ENCODE measurements at places on chromosomes 12 and 14. TPM values are rescaled to one million over a fixed set of nuclear protein-coding genes. Genes with fewer than 3 reads are reported as not detected.

DNA sequence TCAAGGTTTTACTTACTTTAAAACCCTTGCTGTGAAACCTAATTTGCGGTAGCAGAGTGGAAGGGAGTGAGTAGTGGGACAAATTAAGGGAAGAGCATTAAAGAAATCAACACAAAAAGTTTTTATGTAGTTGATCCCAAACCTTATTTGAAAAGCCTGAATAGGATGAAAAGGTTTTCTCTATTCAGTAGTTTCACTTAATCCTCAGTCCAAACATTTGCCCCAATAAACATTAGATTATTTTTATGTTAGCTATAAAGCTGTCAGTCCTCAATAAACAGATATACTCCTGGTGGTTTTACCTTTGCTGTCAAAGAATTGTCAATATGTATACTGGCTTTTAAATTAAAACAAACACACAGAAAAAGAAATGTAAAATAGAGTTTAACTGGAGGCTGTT is 136.0 kb downstream of the PAX9 start:
- no peak for ATAC-seq

GRCh38 chr14:70011098-70011497 is 131.9 kb downstream of the SMOC1 start:
- ATAC-seq = no peak

DNA sequence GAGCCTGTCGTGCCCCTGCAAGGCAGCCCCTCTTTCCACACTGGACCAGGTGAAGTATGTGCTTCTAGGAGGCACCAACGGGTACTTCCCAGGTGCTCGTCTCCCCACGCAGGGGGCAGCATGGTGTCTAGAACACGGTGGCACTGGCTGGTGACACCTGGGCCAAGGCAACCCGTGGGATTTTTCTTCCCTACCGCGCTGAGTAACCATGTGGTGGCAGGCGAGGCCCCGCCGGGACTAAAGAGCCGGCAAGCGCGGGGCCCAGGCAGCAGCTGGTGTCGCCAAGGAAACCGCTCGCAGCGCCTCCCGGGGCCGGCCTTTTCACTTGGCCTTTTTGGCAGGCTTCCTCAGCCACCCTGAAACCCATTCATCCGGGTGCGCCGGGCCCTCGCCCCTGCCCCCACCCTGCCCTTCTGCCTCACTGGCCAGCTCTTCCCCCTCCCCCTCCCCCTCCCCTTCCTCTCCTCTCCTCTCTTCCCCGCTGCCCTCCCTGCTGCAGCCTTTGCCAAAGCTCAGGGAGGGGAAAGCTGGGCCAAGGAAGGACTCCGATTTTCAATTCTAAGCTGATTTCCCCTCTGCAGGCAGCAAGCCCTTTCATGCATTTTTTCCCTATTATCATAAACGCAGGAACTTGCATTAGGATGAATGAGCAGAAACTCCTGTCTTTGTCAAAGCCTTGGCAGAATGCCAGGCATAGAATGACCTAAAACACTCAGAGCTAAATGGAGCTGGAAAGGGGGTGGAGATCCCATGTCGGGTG is 81.2 kb downstream of the IRF2BPL start:
- ATAC-seq = peak; percentile 84

GRCh38 chr14:79436335-79436734 is 775.0 kb downstream of the DIO2 start:
- ATAC-seq = no peak

DNA sequence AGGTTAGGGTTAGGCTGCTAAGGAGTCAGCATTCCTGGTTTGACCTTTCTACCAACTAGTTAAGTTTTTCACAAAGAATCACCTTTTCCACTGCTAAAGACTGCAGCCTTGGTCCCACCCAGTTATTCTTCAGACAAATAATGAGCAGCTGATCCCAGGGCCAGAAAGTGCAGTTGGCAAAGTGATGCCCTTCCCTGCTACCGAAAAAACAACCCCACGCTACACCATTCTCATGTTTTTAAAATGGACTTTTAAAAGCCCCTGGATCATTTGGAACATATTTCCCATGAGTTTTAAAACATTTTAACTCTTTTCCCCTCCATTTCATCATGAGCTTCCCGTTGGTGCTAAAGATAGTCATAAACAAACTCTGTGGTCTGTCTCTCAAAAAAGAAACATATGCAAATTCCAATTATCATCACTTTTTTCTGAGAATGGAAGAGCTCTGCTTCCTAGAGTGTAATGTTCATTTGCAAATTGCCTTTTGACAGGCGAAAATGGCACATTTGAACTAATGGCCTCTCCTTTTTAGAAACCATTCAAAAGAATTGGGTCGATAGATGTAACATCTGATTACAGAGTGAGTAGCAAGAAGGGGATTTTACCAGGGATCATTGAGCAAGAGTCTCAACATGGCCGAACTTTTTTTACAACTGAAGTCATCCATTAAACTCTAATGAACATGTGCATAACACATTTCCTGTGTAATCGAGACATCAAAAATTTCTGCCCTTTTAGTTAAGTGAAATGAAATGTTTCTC is 129.3 kb upstream of the RAP1B start:
- no peak for ATAC-seq

- no peak for ATAC-seq
Observed at GRCh38 chr12:116996093-116996492, 85.3 kb downstream of the FBXW8 start.

- no peak for ATAC-seq
Observed at GRCh38 chr12:52975204-52975603, 26.3 kb downstream of the KRT18 start.

DNA sequence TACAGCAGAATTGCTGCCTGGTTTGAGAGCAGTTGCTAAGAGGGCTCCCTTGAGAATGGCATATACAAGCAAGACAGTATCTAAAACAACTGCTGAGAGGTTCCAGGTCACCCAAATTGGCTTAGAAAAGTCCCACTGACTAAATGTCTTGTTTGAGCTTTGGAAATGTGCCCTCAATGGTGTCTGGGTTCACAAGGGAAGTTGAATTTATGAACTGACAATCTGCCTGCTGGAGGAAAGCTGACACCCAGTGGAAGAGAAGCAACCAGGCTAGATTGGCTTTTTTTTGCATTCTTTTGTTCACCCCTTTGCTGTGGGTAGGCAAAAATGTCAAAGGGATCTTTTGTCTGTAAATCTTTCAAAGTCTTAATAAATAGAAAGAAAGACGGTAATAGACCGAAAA is 44.6 kb upstream of the NPFF start:
- ATAC-seq = no peak

- no peak for ATAC-seq
Observed at GRCh38 chr12:108296945-108297344, 42.2 kb downstream of the CMKLR1 start.

- ATAC-seq = no peak
Observed at GRCh38 chr14:78335531-78335930, 165.4 kb downstream of the NRXN3 start.

DNA sequence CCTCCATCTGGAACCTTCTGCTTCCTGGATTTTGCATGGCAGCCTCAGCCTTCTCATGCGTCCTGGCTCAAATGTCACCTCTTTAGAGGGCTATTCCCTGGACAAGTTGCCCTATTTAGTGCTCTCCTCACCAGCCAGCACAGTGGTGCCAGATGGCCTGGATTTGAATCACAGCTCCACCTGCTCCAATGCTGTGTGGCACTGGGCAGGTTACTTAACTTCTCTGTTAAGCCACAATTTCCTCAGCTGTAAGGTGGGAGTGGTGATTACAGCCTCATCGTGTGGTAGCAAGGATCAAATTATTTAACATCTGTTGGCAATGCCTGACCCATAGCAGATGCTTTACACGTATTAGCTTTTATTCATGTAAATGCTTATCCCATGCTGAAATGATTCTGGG is 16.7 kb upstream of the POP5 start:
- no peak for ATAC-seq

- ATAC-seq = no peak
Observed at GRCh38 chr12:113886721-113887120, 79.4 kb downstream of the RBM19 start.

The SOS2 gene
- 17.3 TPM for total RNA-seq

The SRRM4 gene
- not detected for total RNA-seq

The B3GNT4 gene
- total RNA-seq = 2.0 TPM

The TMEM120B gene
- total RNA-seq = 4.1 TPM

The RASSF3 gene
- 13.4 TPM for total RNA-seq

The ZDHHC22 gene
- not detected for total RNA-seq
